ENCODE measurements at places on chromosomes 2 and 18.

- DNase-seq: no peak
Measured at GRCh38 chr18:31072175-31072574, 29.6 kb upstream of the DSC3 start.

DNA sequence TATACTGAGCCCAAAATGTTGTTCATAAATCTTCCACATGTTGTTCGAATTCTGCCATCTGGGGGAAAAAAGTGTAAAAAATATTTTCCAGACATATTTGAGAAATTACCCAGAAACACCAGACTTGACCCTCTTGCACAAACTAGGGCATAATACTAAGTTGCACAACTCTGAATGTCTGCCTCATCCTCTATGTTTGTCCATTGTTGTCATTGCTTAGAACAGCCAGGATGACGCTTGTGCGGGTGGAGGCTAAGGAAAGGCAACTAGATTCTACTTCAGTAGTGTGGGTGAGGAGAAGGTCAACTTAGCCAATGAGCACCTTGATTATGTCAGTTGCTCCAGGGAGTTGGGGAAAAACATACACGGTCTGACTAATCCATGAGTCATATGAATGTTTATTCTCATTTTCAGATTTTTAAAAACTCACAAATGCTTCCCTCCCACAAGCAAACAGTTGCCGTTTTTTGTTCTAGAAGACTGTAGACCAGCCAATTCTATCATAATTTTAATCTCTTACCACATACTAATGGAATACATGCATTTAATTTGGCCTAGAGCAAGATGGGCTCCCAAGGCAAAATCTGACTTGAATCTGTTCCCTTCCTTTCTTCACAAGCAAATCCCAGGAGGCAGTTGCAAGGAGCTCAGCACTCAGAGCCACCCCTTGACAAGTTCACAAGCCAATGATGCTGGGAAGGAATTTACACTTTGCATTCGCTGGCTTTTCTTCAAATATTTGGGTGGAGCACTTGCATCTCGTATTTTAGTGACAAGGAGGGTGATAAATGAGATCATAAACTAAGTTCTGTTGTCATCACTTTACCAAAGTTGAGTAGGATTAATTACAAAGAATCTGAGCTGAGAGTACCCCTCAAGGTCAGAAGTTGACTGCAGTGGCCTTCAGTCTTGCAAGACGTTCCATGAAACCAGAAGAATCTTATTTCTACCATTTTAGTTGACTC, 163.2 kb upstream of the TWIST2 start:
- no peak for DNase-seq

DNA sequence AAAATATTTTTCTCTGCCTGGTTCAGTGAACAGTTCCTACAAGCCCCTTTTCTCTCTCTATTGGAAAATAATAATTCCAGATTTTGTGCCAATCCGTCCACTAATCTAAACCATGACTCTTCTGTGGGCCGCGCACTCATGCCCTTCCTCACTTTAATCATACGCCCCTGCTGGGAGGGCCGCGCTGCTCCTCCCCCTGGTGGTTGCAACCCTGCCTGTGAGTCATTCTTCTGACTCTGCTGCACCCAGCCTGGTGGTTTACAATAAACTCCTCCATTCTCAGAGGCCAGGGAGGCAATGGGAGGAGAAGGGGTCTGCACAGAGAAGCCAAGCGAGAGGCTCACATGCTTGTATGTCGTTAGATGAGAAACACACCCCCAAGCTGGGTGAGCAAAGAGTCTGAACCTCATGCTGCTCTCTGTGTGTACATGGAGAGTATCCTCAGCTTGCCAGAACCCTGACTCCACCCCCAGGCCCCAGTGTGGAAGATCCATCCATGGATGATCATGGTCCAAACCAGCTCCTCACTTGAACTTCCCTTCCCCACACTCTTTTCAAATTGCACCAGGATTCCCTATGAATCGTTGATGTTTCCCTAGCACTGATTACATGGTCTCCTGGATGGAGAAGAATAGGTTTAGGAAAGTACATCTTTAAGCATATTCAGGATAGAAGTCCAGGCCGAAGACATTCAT, 228.9 kb downstream of the ANKRD30B start:
- no peak for DNase-seq

- DNase-seq: no peak
Measured at GRCh38 chr2:100352521-100352920, 30.2 kb upstream of the LONRF2 start.

GRCh38 chr2:227472265-227473121, 537 bp downstream of the AGFG1 start:
- no peak for DNase-seq

GRCh38 chr2:65388596-65389390, 43.6 kb downstream of the SPRED2 start:
- no peak for DNase-seq
